ENCODE measurements at places on chromosomes 13 and 19.

GRCh38 chr13:51821606-51822005 lies 17.6 kb upstream of the DHRS12 start:
- peak; percentile 61 for DNase-seq

- peak; percentile 56 for DNase-seq
Observed at GRCh38 chr19:57465680-57466381, 8.9 kb upstream of the VN1R1 start.

DNA sequence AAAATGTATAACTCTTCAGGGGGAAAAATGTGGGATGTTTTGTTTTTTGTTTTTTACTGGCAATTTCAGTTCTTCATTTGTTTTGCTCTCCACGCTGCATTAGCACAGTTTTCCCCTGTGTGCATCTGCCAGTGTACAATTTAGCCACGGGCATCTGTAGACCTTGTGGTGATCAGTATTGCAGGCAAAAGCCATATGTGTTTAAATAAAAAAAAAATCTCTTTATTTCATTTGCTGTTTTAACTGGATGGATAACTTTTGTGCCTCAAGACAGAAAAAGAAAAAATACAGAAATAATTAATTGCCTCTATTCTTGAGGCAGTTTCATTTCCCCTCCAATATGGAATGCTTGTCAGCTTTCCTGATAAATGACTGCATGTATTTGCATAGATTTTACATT lies 7.9 kb upstream of the MAB21L1 start:
- no peak for DNase-seq

GRCh38 chr19:4969292-4969771 lies 419 bp downstream of the KDM4B start:
- DNase-seq = no peak

- no peak for DNase-seq
Observed at GRCh38 chr13:109114162-109114561, 484.8 kb downstream of the MYO16 start.

DNA sequence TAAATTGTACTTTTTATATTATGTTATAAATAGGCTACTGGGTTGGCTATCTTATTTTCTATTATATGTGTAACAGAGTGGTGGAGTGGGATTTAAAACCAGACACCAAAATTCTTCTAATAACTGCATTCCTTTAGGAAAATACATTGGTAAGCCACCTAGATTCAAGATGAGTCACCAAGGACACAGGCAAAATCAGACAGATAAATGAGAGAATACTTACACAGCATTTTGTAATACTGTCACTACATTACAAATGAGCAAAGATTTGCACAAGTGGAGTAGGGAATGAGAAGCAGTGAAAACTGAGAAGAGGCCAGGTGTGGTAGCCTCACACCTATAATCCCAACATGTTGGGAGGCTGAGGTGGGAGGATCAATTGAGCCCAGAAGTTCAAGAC lies 6.2 kb upstream of the SPART start:
- DNase-seq = no peak

GRCh38 chr13:111467111-111467890 lies 146.9 kb downstream of the TEX29 start:
- DNase-seq = no peak

GRCh38 chr13:45926741-45927140 lies 75.2 kb upstream of the SIAH3 start:
- no peak for DNase-seq
